Inflammatory macrophage treated with lipopolysaccharide for 4 hours (primary cell): ENCODE measurements at places on chromosomes 7 and 10.

- no peak for DNase-seq
These were observed 761.9 kb downstream of the MAGI2 start for GRCh38 chr7:78691584-78691983.

DNA sequence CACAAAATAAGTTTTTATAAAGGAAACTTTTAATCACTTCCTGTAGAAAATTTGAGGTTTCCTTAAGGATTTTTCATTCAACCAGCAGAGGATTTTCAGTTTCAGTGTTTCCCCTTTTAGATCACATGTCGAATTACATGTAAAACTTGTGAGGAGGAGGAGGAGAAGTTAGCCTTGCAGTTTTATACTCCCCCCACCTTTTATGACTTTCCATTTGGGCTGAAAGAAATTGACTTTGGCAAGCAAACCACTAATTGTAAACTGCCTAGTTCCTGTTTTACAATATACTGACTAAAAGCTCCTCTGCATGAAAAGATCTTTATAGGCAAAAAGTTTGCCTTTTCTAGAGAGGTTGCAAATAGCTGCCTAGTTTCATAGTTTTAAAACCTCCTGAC, 3.0 kb downstream of the BAMBI start:
- peak; percentile 42 for DNase-seq

DNA sequence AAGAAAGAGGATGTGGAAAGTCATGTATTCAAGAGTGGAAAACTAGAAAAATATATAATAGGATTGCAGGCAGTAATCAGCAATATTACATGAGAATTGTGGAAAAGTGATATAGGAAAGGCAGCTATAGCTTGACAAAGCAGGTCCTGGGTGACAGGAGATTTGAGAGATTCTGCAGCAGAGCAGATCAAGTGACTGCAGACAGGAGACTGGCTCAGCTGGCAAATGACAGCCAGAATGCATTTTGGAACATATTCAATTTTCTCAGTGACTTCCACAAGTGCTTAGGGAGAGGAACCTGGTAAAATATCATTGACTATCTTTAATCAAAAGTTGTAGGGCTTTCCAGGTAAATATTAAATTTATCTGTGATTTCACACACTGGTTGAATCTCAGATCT, 260.5 kb upstream of the CACNA2D1 start:
- no peak for DNase-seq

- no peak for DNase-seq
These were observed 7.9 kb upstream of the PAPSS2 start for GRCh38 chr10:87651801-87652200.

DNA sequence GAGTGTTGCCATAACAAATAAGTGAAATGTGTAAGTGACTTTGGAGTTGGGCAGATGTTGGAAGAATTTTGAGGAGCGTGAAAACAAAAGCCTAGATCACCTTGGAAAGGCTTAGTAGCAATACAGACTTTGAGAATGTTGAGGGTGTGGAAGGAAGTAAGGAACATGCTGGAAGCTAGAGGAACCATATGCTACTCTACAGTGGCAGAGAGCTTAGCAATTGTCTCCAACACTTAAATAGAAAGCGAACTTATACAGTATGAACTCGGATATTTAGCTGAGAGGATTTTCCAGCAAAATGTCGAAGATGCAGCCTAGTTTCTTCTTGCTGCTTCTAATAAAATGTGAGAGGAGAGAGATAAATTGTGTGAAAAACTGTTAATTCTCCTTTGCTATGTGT, 271.2 kb downstream of the ADRA2A start:
- DNase-seq = no peak

- DNase-seq = no peak
These were observed 14.7 kb downstream of the CYP2W1 start for GRCh38 chr7:997404-998395.

DNA sequence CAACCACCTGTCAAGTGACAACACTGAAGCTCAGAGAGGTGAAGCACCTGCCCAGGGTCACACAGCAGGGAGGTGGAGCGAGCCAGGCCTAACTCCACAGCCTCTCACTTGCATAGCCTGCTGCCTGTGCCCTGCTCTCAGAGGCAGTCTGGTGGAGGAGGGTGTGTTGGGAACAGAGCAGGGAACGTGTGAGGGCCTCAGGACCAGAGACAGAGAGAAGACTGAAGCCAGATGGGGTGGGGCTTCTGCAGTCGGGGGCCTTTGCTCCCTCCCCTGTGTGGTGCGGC, 114.0 kb downstream of the PTPN20 start:
- DNase-seq = no peak

DNA sequence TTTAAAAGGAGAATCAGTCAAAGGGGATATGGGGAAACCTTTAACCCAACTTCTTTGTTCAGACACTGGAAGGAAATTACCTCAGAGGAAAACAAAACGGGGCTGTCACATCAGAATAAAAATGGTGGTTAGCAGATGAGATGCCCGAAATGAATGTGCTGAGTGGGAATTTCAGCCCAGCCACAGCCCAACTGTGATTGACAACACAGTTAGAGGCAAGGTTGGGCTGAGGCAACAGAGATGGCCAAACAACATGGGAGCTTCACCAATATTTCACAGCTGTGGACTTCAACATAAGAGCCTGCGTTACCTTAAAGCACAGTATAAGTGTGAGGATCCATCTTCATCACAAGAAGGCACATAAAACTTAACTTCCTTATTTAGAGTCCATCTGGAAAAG, 133.5 kb upstream of the PTPRZ1 start:
- no peak for DNase-seq

DNA sequence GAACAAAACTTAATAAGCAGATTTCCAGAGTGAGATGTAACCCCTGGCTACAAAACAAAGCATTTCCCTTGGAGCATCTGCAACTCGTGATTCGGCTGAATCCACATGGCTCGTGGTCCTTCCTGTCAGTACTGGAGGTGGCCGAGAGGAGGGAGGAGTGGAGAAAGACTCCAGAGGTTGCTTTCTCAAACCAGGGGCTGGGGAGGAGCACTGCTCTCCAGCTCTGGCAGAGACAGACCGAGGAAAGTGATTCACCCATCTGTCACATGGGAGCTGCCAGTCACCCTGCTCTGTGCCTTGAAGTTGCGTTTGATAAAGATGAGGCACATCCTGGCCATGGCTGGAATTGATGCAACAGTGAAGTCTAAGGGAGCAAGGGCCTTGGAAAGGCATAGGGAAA, 72.7 kb downstream of the COL13A1 start:
- no peak for DNase-seq

- DNase-seq = no peak
These were observed 733.9 kb upstream of the PHF14 start for GRCh38 chr7:10239695-10240345.

- no peak for DNase-seq
These were observed 90.0 kb downstream of the GSAP start for GRCh38 chr7:77326131-77326530.

DNA sequence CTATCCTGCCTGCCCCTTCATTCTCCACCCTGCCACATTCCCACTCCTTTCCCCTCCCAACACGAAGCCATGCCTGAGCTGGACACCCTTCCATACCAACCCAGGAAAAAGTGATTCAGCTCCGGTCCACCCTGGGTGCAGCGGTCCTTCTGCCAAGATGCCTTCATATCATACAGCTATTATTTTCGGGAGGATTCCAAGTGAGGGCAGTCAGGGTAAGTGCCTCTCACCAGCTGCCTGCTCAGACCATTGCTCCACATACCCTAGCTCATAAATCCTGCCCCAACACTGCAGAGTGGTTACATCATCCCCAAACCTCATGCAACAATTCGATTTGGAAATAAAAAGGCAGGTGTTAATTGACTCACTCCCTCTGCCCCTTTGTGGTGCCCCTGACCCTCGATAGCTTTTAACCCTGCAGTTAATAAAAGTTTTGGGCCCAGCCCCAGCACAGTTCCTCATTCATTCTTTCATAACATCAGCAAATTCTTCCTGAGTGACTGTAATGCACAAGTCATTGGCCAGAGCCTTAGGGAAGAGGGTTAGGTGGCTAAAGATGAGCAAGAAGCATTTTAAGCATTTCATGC, 42.6 kb downstream of the ZNF503 start:
- peak; percentile 33 for DNase-seq

GRCh38 chr10:753530-753929, 64.1 kb upstream of the DIP2C start:
- DNase-seq = no peak

GRCh38 chr7:15853832-15854470, 167.5 kb upstream of the MEOX2 start:
- no peak for DNase-seq

DNA sequence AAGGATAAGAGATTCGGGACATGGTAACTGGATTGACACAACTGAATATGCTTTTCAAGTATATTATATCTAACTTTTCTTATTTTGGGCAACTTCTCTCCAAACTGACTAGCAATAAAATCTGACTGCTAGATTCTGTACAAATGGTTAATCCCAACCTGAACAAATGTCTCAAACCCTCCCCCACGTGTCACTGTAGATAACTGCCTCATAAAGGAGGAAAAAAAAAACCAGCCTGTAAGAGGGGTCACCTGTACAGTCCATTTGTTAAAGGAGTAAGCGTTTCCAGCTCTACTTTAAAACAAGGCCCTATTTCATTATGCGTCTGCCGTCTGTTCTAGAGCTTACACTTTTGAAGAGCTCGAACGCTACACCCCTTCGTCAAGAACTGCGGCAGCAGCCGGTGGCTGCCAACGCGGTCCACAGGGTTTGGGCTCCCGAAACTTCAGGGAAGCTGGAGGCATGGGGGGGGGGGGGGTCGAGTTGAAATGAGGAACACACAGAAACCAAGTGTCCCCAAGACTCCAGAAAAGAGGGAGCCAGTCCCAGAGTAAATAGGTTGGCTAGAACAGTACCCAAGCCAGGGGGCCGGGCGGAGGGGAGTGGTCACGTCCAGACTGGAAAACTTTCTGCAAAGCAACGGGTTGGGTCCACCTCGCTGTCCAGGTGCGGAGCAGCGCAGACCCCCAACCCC, 492 bp downstream of the COG5 start:
- DNase-seq = peak; percentile 19

DNA sequence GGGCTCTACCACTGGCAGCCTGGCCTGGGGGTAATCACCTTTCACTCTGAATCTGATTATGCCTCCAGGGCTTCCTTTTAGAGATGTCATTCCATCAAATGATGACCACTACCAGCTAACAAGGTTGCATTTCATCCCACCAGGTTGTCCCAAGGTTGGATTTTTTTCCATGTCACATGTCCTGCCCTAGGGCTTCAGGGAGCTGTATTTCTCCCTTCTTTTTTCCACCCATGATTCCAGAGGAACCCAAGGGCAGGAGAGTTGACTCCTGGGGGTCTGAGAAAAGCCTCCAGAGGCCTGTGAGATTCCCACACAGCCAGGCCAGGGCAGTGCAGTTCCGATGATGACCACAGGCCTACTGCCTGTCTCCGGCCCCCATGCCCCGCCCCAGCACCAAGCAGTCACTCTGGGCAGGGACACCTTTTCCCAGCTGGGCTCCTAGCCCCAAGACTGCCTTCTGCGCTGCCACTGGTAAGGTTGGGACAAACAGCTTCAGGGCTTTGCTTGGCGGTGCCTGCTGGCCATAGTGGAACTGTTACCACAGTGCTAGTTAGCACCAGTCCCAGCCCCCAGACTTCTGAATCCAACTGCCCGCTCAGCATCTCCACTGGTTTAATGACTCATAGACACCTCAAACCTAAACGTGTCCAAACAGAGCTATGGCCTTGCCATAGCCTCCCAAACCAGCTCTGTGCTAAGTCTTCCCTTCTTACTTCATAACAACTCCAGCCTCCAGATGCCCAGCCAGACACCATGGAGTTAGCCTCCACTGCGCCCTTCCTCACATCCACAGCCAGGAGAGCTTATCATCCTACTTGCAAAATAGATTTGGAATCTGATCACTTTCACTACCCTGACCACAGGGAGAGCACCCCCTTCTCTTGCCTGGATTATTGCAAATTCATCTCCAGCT, 133.7 kb downstream of the ARHGAP22 start:
- DNase-seq = no peak

GRCh38 chr7:95396136-95397032, at the start of gene PON3:
TSS of gene PON3 (minus strand) at chr7:95396375. CDS start at chr7:95396350, 25 bp downstream.
- peak; percentile 10 for DNase-seq
